Activated CD8-positive, alpha-beta memory T cell treated with anti-CD3 and anti-CD28 coated beads for 1 hour (primary cell): ENCODE measurements at places on chromosomes 3 and 15.

DNA sequence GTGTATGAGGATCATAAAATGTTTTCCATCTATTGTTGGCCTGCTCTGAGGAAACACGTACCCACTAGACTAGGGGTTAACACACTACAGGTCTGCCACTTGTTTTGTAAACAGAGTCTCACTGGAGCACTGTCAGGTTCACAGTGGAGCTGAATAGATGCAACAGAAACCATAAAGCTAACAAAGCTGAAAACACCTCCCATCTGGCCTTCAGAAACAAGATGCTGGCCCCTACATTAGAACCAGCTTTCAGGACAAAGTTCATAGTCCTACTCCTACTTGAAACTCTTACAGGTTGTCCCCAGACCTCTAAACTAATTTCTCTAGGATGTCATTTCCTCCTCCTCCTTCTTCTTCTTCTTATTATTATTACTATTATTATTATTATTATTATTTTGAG, 42.3 kb downstream of the SNX4 start:
- DNase-seq, result no peak

DNA sequence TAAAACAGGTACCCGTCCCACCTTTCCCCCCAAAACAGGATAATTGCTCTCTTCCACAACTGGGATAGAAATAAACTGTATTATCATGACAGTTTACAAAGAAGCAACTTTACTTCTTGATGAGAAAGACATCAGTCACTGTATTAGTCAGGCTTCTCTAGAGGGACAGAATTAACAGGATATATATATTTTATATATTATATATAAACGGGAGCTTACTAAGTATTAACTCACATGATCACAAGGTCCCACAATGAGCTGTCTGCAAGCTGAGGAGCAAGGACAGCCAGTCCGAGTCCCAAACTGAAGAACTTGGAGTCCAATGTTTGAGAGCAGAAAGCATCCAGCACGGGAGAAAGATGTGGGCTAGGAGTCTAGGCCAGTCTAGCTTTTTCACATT, 18.4 kb upstream of the PLSCR4 start:
- no peak for DNase-seq

DNA sequence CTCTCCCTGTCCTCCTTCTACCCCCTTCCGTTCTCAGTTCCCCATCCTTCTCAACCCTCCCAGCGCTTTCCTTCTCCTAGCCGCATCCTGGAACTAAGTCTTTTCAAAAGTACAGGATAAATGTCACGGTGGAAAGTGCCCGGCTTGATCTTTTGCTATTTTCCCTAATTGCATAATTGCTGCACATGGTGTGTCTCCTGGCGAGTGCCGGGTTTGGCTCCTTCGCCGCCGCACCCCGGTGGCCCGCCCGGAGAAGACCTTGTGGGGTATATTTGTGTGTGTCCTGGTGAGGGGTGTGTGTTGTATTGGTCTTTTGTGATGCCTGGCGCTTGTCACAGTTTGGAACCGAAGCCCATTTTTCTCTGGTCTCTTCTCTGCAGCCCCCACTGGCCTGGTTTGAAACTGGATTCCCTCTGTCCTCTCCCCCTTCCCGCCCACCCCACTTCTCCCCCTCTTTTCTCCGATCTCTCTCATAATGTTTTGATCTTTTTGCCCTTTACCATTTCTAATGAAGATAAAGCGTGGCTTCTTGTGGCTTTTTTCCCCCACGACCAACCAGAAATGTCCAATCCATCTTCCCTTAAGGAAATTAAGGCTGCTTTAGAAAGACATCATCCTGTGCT, 692 bp downstream of the UBE2E2 start:
- DNase-seq, result no peak

DNA sequence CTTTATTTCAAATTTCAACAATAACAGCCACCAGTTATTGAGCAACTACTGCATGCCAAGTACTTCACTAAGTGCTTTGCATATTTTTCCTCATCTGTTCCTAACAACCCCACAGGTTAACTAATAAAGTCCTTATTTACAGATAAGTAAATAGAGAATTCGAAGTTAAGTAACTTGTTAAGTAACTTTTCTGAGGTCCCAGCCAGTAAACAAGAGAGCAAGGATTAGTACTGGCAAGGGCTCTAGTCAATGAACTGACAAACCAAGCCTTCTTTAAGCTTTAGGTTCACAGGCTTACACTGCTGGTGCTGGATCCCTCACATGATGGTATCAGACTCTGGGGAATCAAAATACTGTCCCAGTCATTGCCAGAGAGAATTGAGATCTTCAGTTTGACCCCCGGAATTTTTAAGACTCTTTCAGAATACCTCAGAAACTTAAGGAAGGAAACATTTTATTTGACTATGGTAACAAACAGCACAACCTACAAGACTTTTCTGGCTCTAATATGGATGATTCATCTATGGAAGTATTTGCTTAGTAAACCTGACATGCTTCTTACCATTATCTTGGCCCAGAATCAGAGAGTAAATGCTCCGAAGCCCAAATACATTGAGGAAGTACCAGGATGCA, 16.5 kb downstream of the EMC3 start:
- DNase-seq, result no peak

DNA sequence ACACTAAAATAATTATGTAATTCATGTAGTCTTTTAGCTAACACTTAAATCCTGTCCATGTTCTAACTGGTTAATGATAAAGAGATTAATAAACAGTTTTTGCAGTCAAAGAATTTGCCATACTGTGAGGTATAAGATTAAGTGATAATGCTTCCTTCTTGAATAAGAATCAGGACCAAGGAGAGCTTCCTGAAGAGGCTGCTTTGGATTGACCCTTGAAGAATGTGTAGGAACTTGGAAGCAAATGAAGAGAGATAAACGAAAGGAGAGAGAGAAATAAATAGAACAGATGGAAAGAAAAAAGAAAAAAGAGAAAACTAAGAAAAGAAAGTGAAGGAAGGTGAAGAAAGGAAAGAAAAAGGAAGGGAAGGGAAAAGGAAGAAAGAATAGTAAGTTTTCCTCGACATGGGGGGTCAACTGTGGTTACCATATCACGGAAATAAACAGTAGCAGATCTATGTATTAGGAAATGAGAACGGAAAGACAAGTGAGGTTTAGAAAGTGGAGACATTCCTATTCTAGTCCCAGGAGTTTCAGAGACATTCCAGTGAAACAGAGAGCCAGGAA, 539.8 kb downstream of the FGF12 start:
- DNase-seq, result no peak
